ENCODE measurements at places on chromosomes 7 and 10.

DNA sequence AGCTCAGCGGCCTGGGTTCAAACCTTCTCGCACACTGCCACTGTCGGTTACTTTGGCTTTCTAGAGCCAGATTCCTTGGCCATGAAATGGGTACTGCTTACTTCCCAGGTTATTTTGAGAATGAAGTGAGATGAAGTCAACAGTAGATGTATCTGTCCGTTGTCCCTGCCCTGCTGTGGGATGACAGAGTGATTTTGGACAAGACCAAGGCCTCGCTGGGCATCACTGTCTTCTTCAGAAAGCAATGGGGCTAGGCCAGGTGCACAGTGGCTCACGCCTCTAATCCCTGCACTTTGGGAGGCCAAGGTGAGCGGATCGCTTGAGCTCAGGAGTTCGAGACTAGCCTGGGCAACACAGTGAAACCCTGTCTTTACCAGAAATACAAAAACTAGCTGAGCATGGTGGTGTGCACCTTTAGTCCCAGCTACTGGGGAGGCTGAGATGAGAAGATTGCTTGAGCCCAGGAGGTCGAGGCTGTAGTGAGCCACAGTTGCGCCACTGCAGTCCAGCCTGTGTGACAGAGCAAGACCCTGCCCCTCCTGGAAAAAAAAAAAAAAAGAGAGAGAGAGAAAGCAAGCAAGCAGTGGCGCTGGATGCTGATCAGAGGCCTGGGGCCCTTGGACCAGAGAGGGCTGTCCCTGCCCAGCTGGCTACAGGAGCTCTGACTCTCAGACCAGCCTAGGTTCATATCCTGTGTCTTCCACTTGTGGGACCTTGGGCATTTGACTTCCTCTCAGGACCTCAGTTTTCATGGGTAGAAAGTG is 25.8 kb downstream of the ZMIZ1 start:
- no peak for DNase-seq

GRCh38 chr7:17408904-17409290 is 110.4 kb downstream of the AHR start:
- no peak for DNase-seq

- DNase-seq = no peak
Measured at GRCh38 chr10:18195060-18195799, 55.0 kb downstream of the CACNB2 start.

DNA sequence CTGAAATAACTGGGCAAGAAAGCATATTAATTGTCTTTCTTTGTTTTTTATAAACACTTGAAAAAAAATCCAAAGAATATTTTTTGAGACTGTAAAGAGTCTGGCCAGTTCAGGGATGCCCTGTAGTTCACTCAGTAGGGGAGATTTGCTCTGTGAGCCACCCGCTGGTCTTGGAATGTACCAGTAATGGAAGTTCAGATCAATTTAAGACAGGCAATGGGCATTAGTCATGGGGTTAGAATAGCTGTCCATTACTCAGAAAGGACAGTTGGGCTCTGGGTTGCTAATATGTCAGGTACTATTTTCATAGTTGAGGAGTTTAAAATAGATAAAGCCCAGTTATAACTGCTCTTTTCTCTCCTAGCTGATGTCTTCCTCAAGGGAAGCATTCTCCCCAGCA is 38.7 kb downstream of the A1CF start:
- DNase-seq = no peak

DNA sequence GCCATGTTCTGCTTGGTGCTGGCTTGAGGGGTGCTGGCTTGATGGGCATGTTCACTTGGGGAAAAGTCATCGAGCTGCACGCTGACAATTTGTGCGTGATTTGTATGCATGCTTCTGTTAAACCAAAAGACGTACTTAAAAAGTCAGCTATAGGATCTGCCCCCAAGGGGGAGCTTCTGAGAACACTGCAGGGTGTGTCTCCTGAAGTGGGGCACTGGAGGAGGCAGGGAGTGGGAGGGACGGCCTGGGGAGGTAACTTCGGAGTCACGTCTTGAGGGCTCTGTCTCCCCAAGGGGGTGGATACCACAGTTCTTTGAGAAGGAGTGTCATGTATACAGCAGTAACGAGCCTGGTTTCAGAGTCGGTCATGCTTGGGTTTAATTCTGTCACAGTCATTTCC is 406.5 kb downstream of the PLXNA4 start:
- no peak for DNase-seq

GRCh38 chr10:43373461-43373860 is 2.0 kb downstream of the FXYD4 start:
- DNase-seq = no peak

DNA sequence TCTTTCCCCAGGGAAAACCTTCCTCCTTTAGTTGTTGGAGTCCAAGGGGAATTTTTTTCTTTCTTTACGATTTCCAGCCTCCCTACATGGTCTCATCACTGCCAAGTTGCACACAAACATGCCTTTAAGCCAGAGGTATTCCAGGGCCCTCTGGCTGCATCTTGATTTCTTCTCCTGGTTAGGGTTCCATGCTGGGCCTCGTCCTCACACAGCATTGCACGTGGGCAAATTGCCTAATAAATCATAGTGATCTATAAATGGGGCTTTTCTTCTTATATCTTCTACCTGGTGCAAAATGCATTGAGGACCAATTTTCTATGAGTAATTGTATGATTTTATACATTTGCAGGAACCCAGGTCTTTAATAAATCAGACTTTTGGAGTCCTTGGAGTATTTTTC is 284.2 kb downstream of the C7orf25 start:
- DNase-seq = no peak

DNA sequence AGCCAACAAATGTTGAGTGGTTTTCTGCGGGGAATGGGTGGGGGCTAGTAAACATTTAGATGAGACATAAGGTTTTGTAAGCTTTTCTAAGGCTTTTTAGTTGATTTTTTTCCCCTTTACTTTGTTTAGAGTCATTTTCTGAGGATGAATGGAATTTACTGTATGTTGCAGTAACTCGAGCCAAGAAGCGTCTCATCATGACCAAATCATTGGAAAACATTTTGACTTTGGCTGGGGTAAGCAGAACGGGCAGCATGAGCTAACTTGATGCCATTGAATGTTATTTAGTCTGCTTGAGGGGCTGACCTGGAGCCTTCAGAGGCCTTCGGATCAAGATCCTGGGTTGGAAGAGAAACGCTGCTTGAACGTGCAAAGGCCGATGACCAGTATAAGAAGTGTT is 37.3 kb downstream of the FBH1 start:
- no peak for DNase-seq

GRCh38 chr7:156897673-156898072 is 4.7 kb upstream of the LMBR1 start:
- DNase-seq = no peak

DNA sequence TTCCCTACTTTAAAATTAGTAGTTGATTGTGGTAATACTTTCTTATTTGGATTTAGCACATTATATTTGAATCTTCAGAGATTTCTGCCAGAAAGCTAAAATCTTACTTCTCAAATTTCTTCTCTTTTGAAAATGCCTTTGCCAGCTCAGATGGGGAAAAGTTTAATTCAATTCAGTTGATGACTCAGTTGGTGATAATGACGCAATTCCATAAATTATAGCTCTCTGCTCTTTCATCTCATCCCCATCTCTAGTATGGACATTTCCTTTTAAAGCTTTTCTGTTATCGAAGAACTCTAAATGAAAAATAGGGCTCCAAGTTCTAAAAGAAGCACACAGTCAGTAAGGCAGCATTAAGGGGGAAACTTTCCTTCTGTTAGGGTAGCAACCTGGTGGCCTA is 25.5 kb downstream of the RNLS start:
- DNase-seq = no peak

DNA sequence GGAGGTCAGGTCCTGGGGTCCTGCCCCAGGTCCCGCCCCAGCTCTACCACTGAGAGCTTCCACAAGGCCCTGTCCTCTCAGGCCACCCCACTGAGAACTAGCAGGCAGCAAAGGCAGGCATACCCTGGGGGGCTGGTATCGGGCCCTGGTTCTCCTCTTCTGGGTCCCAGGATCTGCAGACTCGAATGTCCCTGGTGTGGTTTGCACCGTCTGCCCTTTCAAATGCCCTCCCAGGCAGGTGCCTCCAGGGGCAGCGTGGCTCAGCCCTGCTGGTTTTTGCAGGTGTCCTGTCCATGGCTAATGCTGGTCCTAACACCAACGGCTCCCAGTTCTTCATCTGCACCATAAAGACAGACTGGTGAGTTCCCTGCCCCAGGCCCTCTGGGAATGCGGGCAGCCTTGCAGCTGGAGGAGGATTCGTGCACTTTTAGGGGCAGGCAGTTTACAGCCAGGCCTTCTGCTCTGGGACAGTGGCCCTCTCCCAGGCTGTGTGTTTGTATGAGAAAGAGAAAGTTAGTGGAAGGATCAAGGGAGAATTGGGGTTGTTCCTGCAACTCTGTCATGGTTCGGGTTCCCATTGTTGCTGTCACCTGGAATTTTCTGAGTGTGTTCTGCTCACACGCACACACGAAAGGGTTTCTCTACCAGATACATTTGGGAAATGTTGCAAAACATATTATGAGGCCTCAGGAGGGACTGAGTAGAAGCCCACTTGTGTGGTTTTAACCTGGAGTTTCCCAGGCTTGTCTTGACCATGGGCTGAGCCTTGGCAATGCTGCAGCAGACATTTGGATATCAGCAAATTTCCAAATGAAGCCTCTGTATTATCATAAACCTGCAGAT is 5.0 kb downstream of the PPIF start:
- no peak for DNase-seq

GRCh38 chr7:44326261-44327125 is 1.1 kb upstream of the CAMK2B start:
- no peak for DNase-seq

DNA sequence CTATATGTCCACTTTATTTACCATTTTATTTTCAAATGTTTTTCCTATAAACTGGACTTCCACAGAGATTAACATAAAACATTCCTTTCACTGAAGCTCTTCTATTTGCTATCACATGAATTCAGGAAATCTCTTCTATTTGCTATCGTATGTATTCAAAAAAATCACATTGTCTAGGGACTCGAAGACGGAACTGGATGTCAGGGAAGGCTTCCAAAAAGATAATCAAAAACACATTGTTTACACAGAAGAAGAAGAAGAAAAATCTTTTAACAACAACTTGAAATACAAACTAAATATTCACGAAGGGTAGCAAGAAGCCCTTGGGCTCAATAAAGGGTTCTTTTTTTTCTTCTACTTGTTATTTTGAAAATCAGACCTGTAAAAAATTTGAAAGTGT is 426.1 kb upstream of the LRRN3 start:
- no peak for DNase-seq

Measured in stimulated activated naive CD4-positive, alpha-beta T cell treated with Interleukin-2 at 50 U/mL for 16 hours (primary cell).